Hepatocyte (in vitro differentiated cells): ENCODE measurements at places on chromosomes 6 and 20. TPM values are rescaled to one million over a fixed set of nuclear protein-coding genes. Genes with fewer than 3 reads are reported as not detected.

DNA sequence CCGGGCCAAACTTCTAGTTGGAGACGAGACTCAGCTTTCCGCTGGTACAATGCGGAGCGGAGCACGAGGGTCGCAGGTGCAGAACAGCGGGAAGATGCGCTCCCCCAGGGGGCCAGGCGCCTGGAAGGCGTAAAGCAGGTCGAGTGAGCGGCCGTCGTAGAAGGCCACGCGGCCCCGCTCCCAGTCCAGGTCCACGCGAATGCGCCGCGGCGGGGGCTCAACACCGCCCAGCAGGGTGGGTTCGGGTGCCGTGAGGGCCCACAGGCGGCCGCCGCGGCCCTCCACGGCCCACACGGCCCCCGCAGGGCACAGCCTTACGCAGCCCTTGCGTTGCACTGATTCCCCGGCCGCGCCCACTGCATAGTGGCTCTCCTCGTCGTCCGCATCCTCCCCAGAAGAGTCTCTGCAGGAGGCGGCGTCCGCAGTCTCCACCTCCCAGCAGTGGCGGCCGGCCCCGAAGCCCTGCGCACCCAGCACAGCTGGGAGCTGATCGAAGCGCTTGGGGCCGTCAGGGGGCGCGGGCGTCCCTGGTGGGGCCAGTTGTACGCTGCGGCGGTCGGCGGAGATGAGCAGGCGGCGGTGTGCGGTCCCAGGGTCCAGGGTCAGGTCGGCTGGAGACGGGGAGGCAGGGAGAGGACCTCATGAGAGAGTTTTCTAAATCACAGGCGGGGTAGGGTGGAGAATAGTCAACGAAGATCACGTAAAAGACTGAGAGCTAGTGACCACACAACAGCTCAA is 4.3 kb downstream of the PPP1R11 start:
- DNase-seq: peak; percentile 68

GRCh38 chr20:43550456-43550855 is 8.4 kb upstream of the SGK2 start:
- DNase-seq: no peak

Gene CITED2
- total RNA-seq: 262 and 292 TPM in 2 replicates

GRCh38 chr6:107720717-107721116 is 103.4 kb downstream of the SCML4 start:
- DNase-seq: no peak

Gene KCNS1
- 0.24 and 0.43 TPM in 2 replicates for total RNA-seq

GRCh38 chr6:131955192-131955591 is 4.0 kb upstream of the CCN2 start:
- no peak for DNase-seq

DNA sequence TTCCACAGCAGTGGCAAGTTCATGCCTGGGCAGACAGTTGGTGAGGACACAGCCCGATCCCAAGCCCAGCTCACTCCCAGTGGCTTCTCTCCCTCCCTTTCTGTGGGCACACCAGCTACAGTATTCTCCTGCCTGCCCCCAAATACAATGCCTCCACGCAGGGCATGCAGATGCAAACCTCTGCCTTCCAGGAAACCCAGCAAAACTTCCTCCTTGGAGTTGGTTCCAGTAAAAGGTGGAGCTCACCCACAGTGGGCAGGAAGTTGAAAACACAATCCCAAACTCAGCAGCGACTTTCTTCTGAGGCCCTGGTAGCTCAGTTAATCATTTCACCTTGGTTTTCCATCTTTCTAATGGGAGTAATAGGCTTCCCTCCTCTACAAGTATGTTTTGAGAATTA is 93.7 kb downstream of the LY86 start:
- DNase-seq: no peak

Gene SLPI
- 1,143 and 1,330 TPM in 2 replicates for total RNA-seq
